Central memory CD4-positive, alpha-beta T cell (primary cell): ENCODE measurements at places on chromosomes 4 and X.
A peak's percentile ranks its signal among the peaks of the same experiment; 100 is the strongest.

- DNase-seq: no peak
Measured at GRCh38 chr4:13705521-13706041, 78.1 kb upstream of the BOD1L1 start.

- no peak for DNase-seq
Measured at GRCh38 chr4:54032558-54033135, 31.8 kb downstream of the CHIC2 start.

GRCh38 chrX:44949125-44949524, 76.1 kb downstream of the KDM6A start:
- DNase-seq: no peak

DNA sequence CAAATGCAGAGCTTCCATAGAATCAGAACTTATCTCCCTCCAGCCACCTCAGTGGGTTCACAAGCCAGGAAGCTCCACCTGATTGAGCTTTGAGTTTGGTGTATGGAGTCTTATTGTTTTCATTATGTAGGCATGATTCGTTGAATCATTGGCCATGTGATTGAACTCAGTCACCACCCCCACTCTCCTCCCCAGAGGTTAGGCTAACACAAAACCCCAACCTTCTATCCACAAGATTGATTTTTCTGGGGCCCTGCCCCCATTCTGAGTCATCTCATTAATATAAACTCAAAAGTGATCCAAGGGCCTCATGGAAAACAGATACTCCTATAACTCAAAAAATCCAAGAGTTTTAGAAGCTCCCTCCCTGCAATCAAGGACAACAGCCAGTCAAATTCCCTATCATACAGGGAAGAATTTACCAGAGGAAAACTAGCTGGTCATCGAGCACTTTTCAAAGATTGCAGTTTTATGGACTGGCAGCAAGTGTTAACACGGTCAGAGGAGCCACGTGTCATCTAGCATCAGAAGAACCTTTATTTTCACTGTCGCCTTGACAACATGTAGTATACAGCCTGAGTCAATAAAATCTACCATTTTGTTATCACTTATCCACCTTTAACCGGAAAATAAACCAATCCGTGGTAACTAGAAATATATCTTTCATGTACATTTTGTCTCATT, 35.9 kb upstream of the GUCY1B1 start:
- DNase-seq: no peak

DNA sequence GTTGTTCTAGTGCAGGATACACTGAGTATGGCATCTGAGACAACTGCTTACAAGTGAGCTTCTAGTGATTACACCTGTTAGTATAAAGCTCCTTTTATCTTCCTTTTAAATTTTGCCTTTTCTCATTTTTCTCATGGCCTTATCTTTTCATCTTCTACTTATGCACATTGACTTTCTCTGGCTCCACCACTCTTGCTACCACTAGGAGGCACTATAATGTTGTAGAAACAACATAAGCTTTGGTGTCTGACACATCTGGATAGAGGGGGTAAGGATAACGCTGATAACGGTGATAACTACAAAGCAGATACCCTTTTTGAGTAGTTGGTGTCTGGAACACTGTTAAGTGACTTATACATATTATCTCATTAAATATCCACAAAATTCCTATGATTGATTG, 187.4 kb upstream of the TEX13C start:
- no peak for DNase-seq

DNA sequence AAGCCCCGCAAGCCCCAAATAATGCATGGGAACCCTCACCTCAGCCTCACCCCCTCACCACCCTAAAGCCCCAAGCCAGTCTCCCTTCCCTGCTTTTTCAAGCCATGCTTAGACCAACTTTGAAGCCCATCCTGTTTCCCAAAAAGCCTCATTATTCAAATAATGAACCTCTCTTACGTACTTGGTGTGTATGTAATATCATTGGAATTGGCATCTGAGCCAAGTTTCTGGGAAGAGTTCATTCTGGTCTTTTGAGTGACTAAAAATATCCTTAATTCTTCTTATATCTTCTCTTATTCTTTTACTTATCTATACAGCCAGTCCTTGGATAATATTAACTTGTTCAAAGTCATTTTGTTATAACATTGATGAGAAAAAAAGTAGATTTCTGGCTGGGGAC, 875.8 kb upstream of the SLIT2 start:
- no peak for DNase-seq

- DNase-seq: peak; percentile 42
Measured at GRCh38 chr4:121307445-121308327, 73.1 kb downstream of the QRFPR start.

DNA sequence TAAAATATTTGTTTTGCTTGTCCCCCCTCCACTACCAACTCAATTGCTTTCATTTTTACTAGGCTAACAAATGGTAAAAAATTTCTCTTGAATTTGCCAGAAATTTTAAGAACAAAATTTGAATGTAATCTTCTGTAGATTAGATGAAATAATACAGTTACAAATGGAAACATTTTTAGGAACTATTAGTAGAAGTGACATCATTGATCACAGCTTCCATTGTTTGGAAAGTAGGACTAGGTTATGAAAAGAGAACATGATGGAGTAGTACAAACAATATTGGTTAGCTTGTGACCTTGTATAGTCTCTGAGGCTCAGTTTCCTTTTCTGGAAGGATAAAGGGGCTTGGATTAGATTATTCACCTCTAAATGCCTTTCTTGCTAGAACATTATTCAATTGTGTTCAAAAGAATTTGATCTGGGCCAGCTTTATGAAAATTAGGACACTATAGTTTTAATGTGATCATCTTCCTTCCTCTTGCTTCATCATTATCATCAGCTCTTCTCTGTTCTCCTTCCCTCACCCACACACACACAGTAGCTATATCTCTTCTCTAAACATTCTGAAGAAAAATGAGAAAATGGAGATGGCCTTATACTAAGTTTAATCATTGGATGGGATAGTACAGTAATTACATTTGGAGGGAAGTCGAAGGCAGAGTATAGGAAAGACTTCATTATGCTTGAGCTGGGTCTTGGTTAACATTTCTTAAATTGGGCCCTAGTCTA, 9.9 kb downstream of the MTMR1 start:
- DNase-seq: no peak

GRCh38 chr4:145951931-145952330, 13.3 kb upstream of the ZNF827 start:
- no peak for DNase-seq
